ENCODE measurements at places on chromosomes 4 and X.
A peak's percentile ranks its signal among the peaks of the same experiment; 100 is the strongest.

GRCh38 chr4:62193761-62194160 is 993.6 kb downstream of the ADGRL3 start:
- DNase-seq: no peak

- no peak for DNase-seq
These were observed 92.2 kb upstream of the TRIM2 start for GRCh38 chr4:153112041-153112441.

GRCh38 chr4:124635331-124635730 is 77.2 kb downstream of the ANKRD50 start:
- DNase-seq: no peak

DNA sequence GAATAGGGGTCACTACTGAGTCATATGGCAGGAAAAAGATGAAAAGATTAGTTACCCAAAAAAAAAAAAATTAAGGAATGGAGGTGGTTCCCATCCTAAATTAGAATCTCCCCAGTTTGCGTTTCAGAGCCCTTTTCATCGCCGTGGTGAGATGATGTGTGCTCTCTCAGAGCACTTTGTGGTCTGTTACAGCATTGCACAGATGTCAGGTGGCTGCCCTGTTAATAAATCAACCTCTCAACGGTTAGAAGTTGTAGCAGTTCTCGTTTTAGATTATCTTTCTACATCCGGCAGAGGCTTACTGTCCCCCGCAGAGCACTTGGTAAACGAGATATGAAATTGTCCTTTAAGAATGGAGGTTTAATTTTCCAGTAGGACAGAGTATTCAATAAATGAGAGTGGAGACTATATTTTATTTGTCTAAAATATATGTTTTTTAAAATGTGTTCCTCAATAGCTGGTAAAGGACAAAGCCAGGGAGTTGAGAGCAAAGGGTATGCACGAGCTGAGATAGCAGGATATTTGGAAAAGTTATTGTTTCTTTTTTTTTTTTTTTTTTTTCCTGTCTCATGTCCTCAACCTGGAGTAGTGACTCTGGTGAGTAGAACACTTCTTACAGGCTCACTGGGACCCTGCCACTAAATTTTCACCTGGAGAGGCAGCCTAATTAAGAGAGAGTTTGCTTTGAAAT is 26.9 kb downstream of the AFF1 start:
- DNase-seq: no peak

GRCh38 chrX:48919947-48920717 is 1.3 kb upstream of the PIM2 start:
- peak; percentile 51 for DNase-seq

DNA sequence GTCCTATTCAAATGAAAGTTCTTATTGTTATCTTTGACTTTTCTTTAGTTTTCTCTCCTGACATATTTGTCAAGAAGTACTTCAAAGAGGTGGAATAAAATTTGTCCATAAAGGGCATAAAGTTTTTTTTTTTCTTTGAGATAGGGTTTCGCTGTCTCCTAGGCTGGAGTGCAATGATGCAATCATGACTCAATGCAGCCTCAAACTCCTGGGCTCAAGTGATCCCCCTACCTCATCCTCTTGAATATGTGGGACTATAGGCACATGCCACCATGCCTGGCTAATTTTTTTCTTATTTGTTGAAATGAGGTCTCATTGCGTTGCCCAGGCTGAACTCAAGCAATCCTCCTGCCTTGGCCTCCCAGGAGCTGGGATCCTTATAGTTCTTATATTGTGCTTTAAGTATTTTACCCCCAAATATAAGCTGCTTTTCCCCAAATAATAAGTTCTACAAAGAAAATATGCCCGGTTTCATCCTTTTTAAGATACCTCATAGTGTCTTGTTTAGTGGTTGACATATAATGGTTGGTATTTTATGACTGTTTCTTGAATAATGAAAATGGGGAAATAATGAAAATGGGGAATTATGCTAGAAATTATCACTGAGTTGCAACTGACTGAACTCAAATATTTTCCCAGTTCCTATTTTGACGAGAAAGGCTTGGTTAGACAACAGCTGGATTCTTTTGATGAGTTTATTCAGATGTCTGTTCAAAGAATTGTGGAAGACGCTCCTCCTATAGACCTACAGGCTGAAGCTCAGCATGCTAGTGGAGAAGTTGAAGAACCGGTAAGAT is 11.6 kb downstream of the POLR2B start:
- no peak for DNase-seq

DNA sequence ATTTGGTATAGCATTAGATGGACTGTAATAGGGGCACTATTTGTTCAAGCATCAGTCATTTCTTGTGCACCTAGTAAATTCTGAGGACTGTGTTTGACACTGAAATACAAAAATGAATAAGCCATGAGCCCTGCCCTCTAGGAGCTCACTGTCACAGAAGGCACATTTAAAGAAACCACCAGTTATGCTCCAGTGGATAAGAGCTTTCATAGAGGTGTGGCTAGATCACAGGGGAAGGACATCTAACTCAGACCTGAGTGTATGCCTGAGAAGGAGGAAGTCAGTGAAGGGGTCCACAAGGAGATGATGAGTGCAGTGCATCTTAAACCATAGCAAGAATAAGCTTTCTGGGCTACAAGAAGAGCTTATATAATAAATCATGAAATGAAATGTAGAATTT is 40.1 kb downstream of the BTC start:
- no peak for DNase-seq

- no peak for DNase-seq
These were observed 116.2 kb upstream of the PCDH18 start for GRCh38 chr4:137648531-137648930.

GRCh38 chr4:119629142-119629471 is 503 bp upstream of the PDE5A start:
- no peak for DNase-seq

DNA sequence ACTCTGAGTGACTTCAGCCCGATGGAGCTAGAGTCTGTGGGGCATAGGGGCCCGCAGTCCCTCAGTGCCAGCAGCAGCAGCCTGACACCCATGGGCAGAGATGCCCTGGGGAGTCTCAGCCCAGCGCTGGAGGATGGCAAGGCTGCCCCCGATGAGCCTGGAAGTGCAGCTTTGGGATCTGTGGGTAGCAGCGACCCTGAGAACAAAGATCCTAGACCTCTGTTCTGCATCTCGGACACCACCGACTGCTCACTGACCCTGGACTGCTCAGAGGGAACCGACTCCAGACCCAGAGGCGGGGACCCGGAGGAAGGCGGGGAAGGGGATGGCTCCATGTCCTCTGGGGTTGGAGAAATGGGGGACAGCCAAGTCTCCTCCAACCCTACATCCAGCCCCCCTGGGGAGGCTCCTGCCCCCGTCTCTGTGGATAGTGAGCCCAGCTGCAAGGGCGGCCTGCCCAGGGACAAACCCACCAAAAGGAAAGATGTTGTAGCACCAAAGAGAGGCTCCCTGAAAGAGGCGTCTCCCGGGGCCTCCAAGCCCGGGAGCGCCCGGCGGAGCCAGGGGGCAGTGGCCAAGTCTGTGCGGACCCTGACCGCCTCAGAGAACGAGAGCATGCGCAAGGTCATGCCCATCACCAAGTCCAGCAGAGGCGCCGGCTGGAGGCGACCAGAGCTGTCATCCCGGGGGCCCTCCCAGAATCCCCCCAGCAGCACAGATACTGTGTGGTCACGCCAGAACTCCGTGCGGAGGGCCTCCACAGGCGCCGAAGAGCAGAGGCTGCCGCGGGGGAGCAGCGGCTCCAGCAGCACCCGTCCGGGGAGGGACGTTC is 39.5 kb downstream of the FHDC1 start:
- no peak for DNase-seq

DNA sequence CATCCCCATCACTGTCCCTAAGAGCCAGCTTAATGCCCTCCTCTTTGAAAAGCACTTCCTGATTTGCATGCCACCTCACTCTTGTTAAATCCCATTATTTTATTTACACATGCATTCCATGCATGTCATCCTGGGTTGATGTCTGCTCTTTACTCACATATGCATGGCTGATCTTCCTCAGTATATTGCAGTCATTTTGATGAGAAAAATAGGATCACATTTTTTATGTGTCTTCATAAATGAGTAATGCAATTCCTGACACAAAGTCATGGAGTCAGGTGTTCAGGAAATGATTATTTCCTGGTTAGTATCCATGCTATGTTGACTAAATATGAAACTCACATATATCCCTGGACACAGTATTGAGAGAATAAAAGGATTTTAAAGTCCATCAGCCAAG is 204.7 kb downstream of the SLIT2 start:
- DNase-seq: no peak

GRCh38 chr4:86918539-86919072 is 16.2 kb upstream of the AFF1 start:
- DNase-seq: no peak

DNA sequence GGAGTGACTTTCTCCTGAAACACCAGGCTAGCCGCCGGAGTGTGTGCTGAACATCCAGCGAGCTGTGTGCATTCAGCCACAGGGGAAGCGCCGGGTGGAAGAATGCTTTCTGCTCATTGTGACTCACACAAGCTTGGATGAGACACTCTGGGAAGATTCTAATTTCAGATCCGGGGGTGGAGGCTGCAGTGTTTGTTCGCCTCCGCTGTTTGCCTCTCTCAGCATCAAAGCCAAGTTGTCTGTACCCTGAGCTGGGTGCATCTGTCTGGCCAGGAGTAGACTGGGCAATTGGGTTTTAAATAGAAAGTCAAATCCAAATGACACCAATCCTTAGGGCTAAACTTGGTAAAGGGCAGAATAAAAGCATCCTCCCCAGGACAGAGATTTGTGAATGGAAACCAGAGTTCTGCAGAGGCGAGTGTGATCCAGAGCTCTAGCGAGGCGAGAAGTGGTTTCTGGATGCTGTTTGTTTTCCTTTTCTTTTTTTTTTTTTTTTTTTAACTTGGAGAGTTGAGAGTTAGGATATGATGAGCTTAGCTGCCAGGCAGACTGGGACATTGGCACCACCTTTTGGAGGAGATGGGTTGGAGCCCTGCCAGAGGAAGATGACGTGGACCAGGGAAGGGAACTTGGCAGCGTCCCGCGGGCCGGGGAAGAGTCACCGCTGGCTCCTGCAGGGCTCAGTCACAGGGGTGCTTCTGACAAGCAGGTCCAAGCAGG is 196.0 kb upstream of the PSAPL1 start:
- DNase-seq: no peak

DNA sequence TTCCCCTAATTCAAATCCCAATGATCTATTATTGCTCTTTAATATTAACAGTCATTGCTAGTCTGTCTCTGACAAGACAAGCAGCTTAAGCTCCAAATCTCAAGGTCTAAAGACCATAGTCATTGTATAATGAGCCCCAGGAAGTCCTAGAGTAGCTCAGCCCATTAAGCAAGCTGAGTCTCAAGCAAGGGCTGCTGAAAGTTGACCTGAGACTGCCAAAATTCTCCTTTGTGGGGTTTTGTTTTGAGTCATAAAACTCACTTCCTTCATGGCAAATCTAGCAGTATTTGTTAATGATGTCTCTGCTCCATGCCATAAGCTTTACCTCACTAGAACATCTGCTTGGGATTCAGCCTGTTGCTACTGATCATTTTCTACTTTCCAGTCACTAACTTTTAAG is 313.2 kb downstream of the ANTXR2 start:
- DNase-seq: no peak

DNA sequence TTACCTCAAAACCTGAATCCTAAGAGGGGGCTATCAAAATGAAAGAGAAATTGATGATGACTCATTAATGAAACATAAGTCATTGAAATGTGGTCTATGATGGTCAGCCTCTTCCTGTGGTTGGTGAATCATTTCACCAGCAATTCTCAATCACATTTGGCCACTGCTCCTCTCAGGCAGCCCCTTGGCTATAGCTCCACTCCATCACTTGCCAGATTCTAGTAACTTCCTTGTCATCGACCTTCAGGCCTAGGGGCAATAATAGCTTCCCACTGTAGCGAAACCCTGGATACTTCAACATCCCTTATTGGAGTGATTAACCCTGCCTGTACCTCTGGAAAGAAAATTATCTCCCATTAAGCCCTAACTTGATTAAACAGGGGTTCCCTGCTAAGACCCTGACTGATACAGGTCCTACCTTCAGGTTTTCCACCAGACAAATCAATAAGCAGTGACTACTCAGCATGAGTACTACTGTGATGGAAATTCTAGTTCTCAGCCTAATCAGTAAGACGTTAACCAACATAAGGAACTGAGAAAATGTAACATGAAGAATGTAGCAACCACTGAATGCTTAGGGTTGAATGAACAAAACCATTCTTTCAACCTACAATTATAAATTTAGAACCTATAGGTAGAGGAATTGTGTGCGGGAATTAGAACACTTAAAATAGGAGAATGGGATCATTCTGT is 30.4 kb downstream of the ADH7 start:
- peak; percentile 27 for DNase-seq

GRCh38 chr4:87880106-87880505 is 47.3 kb downstream of the MEPE start:
- DNase-seq: no peak

- DNase-seq: no peak
These were observed 8.0 kb downstream of the PPP3CA start for GRCh38 chr4:101339332-101339731.

DNA sequence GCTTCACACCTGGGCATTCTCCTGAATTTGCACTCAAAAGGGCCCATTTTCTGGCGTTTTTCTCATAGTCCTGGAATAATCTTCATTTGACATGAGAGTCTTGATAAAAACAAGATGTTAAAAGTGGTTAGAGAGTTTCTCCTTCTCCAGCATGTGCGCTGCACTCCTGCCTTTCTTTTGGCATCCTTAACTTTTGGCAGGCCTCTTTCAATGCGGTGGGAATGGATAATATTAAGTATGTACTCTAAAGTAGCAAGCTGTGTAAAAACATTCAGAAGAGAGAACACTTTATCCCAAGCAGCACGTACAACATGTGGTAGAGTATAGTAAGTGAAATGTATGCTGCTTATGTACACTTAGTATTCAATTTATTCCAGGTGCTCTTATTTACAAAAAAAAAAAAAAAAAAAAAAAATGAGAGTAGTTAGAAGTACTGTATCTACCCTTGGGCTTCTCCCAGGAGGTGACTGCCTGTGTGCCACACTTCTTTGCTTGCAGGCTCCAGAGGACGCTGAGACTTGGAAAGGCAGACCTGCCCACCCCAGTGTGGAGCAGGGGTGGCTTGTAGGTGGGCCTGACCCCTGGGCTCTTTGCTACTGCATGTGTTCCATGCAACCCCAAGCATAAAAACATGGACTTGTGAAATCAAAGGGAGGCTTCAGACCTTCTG is 3.9 kb downstream of the FGF2 start:
- no peak for DNase-seq

- DNase-seq: no peak
These were observed 1.6 kb upstream of the ARMCX6 start for GRCh38 chrX:101619364-101619763.
